Caco-2 (cell line): ENCODE measurements at places on chromosomes 6 and 20. TPM values are rescaled to one million over a fixed set of nuclear protein-coding genes. Genes with fewer than 3 reads are reported as not detected.

- DNase-seq: no peak
Measured at GRCh38 chr6:63821442-63821841, 185.8 kb downstream of the PHF3 start.

DNA sequence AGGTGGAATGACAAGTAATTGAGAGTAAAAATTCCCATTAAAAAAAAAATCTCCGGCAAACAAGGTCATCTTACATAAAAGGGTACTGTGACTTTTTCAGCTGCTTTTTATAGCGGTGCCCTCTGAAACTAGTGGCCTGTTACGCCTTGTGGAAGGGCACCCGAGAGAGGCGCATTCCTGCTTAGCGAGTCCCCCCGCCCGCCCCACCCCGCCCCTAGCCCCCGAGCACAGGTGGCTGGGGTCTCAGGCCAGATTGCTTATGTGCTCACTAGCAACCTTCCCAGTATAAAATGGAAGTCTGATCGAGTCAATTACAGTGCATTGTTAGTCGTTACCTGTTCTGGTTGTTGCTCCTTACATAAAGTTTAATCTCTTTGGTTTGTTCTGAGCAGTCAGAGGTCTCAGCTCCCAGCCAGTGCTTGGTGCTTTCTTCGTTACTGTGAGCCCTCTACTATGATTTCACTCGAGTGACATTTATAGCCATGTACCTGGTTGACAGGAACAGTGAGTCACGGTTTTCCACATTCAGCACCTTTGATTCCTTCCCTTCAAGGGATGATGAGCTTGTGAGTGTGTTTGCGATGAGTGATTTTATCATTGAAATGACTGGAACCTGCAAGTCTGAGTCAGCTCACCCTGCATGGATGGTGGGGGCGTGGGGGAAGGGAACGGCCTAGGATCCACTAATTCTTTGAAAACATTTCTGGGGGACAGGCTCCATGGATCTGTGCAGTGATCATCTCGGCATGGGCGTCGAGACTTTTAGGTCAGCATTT, 47.6 kb downstream of the ZDHHC14 start:
- DNase-seq: no peak

- no peak for DNase-seq
Measured at GRCh38 chr6:130870179-130870880, 43.1 kb downstream of the SMLR1 start.

The PHACTR3 gene
- 0.11 TPM in 1 of 2 replicates, not detected in the other for total RNA-seq

The BACH2 gene
- 0.32 and 0.43 TPM in 2 replicates for total RNA-seq

GRCh38 chr20:10178727-10179313, 39.8 kb upstream of the SNAP25 start:
- DNase-seq: no peak

DNA sequence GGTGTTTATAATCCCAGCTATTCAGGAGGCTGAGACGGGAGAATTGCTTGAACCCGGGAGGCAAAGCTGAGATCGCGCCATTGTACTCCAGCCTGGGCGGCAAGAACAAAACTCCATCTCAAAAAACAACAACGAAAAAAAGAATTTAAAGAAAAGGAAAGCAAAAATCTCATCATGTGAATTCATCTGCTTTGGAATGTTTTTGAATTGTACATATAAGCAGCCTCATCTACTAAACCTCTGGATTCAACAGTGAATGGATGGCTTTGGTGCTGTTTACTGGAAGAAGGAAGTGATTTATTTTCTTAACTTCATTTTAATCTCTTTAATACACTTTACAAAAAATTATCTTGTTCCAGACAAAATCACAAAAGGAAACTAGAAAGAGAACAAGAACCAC, 51.8 kb upstream of the PNRC1 start:
- DNase-seq: no peak
